ENCODE measurements at places on chromosomes 12 and 14.

DNA sequence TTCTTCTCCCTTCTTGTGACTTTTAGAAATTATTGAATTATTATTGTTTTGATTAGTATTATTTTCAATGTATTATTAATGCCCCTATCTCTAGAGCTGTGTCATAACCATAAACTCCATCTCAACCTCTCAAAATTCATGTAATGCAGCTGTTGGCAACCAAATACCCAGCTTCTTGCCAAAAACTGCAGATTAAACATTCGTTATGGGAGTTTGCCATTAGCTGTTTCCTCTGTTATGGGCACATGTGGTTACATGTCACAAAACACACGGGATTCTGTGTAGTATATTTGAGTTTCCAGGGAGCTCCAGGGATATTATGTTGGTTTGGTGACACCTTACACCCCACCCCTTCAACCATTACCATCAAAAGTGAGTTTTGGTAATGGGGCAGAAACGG lies 2.8 kb upstream of the ALX1 start:
- DNase-seq = no peak

GRCh38 chr12:94149781-94150239 lies 1.4 kb downstream of the PLXNC1 start:
- no peak for DNase-seq

- DNase-seq = no peak
Measured at GRCh38 chr12:1726753-1727152, 35.9 kb downstream of the ADIPOR2 start.

- DNase-seq = no peak
Measured at GRCh38 chr12:117316336-117316735, 45.1 kb downstream of the NOS1 start.

DNA sequence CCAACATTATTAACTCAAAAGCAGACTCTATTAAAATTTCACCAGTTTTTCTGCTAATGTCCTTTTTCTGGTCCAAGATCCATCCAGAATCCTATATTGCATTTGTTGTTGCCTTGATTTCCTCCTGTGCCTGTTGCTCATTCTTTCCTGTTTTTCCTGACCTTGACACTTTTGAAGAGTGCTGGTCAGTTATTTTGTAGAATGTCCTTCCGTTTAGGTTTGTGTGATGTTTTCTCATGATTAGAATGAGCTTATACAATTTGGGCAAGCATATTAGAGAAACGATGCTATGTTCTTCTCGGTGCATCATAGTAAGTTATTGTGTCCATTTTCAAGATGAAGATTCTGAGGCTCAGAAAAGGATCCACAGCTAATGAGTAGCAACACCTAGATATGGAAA lies 33.9 kb downstream of the PHLDA1 start:
- no peak for DNase-seq

- no peak for DNase-seq
Measured at GRCh38 chr14:30551460-30551859, 7.5 kb upstream of the G2E3 start.

- no peak for DNase-seq
Measured at GRCh38 chr12:30531731-30532678, 163.7 kb downstream of the IPO8 start.

Measured in stimulated activated CD4-positive, alpha-beta T cell treated with anti-CD3 and anti-CD28 coated beads, Interleukin-15, amount 100 ng/mL, for 1 hour (primary cell).